ENCODE measurements at places on chromosomes 5 and 9.

DNA sequence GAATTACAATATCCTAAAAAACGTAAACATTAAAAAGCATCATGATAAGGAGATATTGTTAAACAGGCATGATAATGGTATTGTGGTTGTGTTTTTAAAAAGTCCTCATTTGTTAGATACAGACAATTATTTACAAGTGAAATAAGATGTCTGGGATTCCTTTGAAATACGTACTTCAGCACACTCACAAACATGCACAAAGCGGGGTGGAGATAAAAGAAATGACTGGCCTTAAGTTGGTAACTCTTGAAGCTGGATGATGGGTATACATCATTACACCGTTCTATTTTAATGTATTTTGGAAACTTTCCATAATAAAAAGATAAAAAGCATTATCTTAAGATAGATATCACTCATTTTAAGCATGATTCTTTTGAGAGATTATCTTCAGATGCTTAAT, 1.0 kb downstream of the FAM200C start:
- no peak for DNase-seq

DNA sequence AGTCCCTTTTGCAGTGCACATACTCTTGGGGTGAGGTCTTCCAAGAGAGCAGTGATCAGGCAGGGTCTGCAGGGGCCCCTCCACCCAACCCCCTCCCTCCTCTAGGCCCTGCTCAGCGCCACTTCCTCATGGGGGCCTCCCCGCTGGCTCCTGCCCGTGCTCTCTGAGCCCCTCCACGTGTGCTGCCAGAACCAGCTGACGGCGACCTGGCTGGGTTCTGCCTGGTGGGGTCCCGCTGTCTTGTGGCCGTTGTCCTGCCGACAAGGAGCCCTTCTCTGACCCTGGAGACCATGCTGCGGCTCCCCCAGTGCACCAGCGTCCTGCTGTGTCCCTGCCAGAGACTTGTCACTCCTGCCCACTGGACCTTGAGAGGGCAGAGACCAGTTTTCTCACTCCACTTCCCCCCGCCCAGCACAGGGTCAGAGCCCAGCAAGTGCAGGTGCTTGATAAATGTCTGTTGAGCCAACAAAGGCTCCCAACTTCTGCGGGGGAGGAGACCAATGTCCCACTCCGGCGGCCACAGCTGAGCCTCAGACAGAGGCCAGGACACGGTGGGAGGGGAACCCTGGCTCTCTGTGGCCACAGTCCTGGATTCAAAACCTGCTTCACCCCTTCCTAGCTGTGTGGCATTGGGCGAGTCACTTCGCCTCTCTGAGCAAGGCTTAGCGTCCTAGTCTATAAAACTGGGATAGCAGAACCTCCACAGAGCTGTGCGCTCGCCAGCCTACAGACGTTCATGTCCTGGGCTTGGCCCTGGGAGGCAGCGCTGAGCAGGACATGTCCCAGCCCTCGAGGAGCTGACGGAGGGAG, 24.8 kb downstream of the SARDH start:
- no peak for DNase-seq

DNA sequence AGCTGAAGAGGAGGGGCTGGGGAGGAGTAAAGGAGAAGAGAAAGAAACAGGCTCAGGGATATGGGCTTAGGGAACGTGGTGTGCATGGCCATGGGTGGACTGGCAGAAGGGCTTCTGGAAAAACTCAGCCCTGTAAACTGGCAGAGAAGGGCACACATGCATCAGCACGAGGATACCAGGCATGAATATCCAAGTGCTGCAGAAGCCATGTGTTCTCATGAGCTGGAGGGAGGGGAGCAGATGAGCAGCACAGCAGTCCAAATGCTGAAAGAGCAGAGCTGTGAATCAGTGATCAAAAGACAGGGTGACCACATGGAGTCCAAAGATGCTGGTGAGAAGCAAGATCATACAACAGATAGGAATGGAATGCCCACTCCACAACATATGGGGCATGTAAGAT, 72.3 kb downstream of the SEMA5A start:
- no peak for DNase-seq

DNA sequence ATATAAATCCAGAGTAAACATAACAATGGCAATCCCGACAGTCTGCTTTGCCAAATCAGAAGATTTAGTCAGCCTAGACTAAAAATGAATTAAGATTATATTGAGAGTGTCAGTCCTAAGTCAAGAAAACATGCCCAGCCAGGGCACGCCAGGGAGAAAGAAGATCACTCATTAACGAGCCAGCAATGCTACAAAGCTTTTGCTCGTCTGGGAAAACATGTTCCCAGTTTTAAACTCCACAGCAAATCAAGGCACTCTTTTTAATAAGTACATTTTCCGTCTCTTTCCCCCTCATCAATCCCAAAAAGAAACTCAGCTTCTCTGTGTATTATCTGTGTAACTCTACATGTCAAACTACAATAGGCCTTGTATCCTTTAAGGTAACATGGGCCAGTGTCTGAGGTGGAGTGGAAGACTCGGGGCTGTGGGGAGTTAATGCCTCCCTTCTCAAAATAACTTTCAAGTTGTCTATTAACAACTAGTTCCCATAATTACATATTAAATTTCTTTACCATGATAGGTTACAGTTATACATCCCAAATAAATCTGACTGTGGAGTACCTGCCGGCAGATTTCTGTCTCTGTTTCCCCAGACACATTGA, 40.9 kb downstream of the NFIB start:
- no peak for DNase-seq

DNA sequence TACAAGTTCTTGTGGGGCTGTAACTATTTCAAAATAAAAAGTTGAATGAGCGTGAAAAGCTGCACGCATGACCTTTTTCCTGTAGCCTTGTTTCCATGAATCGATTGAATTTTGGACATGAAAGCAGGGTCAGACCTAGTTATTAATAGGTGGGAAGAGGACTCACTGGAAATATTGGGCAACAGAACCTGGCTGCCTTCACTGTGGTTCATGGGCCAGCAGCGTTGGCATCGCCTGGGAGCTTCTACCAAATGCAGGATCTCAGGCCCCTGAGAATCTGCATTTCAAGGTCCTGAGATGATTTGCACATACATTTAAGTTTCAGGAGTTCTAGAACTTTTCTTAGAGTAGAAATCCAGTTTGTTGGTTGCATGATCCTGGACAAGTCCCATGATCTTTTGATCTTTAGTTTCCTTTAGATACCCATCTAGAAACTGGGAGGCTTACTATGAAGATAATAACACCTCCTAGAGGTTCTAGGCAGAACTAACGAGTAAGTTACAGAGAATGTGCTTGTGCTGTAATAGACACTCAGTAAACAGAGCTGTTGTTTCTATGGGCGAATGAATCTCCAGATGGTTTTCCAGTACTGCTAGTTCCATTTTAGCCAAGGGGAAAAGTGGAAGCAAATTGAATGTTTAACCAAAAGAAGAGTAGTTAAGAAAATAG, 12.4 kb downstream of the ANKRD33B start:
- DNase-seq: no peak

- no peak for DNase-seq
Observed at GRCh38 chr9:18925880-18926279, 107.1 kb downstream of the SAXO1 start.

DNA sequence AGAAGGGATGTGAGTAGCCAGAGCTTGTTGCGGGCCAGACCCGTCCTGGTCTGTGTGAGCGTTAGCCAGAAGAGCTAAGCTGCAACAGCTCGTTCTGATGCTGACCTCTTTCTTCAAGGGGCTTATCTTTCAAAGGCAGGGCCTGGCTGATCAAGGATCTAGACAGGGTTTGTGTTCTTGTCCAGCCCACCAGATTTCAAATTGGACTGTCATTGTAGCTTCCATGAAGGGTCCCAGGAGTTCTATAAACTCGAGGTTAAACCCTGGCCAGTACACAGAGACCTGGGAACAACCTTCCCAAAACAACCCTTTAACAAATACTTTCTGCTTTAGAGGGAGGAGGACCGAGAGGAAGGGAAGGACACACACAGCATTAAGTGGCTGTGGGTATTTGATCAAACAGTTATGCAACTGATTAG, 153.0 kb upstream of the TUT7 start:
- no peak for DNase-seq

DNA sequence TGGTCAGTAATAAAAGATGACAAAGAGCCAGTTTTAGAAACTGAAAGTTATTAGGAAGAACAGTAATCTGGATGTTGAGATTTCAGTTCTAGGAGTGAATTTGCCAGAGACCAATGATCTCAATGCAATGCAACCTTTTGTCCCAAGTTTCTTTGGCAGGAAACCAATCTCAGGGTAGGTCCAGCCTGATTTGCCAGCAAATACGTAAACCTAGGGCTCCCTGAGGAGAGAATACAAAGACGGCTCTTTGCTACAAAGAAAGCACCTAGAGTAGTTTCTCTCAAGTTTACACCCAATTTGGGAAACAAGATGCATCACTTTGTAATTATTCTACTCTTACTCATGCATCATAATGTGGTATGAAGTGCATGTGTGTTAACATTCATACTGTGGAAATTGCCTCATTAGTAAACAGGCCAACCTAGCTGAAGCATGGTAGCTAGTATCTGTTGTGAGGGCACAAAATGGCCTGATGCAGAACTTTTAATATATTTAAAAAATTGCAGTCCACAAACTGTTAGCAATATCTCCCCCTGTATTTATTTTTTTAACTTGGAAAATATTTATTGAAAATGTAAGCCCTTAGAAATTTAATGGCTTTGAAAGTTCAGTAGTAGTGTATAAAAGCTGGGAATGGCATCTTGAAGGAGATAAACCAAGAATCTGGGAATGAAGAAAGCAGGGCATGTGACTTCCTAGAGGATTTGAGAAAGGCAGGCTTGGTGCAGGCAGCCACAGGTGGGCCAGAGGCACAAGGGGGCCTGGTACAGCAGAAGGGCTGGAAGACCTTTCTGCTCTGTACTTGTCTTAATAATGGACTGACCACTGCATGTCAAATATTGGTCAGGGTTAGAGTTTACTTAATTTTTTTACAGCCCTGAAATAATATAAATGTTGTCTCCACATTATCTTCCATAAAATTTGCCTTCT, 59.5 kb downstream of the MAST4 start:
- no peak for DNase-seq

DNA sequence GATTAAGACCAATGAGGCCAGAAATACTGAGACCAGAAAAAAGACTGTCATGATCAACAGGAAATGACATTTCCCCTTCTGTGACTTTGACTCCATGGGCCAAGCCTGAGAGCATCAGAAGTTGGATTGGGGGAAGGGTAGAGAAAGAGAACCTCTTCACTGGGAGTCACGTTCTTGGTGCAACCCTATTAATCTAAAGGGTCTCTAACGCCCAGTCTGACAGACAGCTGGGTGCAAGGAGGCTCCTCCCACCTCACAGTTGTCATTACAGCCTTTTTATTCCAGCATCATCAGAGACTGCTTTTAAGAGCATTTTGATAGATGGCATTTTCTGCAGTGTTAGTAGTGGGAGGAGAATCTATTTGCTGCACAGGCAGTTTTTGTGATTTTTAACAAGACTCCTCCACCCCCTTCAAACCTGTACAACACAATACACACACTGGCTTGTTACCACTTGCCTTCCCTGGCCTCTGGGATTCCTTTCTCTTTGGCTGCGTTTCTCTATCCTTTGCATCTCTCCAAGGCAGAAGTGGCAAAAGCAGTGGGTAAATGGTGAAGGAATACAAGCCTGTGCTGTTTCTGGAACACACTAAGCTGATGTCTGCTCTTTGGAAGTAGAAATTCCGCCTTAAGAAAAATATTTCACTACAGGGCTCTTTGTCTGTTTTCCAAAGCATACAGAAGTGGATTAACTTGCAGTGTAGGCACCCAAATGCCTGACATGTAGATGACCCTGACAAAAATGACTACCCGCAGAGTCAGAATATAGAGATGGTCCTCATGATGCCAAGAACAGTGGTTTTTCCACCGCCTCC, 310.4 kb upstream of the ZNF608 start:
- DNase-seq: no peak

DNA sequence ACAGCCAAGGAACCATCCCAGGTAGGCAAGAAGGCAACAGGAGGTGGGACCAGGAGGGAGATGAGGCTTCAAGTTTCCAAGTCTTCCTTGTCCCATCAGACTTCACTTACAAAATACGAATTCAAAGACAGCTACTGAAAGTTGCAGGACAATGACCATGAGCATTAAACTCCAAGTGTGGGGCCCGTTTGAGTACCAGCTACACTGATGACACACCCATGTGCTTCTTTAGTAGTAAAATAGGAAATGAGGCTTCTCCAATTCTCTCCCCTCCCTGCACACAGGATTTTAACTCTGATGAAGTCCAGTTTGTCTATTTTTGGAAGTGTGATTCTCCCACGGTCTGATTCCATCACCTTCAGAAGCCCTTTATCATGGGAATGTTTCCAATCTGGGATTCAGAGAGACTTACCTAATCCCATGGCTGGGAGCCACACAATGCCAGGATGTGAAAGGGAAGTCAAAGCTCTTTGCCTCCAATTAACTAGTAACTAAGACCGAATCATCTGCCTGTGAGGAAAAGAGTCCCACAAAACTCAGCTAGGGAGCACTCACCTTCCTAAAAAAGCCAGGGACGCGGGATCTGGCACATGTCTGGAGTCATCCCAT, 222.8 kb upstream of the MSX2 start:
- no peak for DNase-seq

DNA sequence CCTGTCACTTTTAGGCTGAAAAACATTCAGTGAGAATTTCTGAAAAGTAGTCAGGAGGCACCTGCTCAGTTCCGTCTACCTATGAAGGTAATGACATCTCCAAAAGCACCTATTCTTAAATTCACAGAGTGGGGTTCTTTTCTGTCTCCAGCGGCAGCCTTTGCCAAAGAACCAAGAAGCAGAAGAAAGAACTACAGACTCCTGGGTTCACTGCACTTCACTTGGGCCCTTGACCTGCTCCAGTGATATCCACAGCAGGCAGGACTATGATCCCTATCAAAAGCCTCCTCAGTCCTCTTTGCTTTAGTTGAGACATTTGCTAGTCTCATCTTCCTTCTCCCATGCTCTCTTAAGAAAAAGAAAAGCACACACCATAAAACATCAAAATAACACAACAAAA, 19.7 kb upstream of the PLPP6 start:
- no peak for DNase-seq

DNA sequence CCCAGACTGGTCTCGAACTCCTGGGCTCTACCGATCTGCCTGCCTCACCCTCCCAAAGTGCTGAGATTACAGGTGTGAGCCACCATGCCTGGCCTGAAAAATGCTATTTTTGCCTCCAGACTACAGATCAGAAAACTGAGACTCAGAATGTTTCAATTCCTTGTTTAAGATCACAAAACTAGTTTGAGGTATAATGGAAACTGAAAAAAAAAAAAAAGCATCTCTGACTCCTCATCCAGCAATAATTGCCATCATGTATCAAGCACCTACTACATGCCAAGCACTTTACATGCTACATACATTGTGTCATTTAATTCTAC, 35.6 kb downstream of the PLAC8L1 start:
- DNase-seq: no peak

- no peak for DNase-seq
Observed at GRCh38 chr5:139037732-139038131, 160.4 kb downstream of the SIL1 start.

- no peak for DNase-seq
Observed at GRCh38 chr9:82546136-82546535, 516.8 kb downstream of the RASEF start.

Measured in stimulated activated naive CD4-positive, alpha-beta T cell treated with Interleukin-2 at 50 U/mL for 16 hours (primary cell).